Uterus (tissue), 4 donors: ENCODE measurements at places on chromosomes 3 and 15.
A peak's percentile ranks its signal among the peaks of the same experiment; 100 is the strongest.

- DNase-seq, result no peak
Observed at GRCh38 chr3:34386309-34386708, 587.9 kb downstream of the PDCD6IP start.

- DNase-seq, result no peak
Observed at GRCh38 chr3:186476044-186476468, 68.1 kb downstream of the CRYGS start.

DNA sequence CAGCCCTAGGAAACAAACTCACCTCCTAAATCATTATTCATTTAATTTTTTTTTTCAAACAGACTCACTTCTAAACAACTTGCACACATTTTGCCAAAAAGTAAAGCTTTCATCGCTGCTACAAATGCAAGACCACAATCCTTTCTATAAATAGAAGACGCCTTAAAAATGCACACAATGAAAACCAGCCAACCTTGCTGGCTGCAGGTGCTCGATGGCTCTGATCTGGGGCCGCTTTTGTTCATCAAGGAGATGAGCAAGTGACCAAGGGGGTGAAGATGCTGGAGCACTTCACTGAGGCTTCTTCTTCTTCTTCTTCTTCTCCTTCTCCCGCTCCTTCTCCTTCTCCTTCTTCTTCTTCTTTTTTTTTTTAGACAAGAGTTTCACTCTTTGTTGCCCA lies 12.7 kb upstream of the SLC6A6 start:
- DNase-seq, result no peak

- DNase-seq, result no peak
Observed at GRCh38 chr3:105649480-105649879, 219.3 kb downstream of the CBLB start.

- peak; percentile 24 for DNase-seq
Observed at GRCh38 chr15:93035953-93036810, 52.8 kb downstream of the RGMA start.

DNA sequence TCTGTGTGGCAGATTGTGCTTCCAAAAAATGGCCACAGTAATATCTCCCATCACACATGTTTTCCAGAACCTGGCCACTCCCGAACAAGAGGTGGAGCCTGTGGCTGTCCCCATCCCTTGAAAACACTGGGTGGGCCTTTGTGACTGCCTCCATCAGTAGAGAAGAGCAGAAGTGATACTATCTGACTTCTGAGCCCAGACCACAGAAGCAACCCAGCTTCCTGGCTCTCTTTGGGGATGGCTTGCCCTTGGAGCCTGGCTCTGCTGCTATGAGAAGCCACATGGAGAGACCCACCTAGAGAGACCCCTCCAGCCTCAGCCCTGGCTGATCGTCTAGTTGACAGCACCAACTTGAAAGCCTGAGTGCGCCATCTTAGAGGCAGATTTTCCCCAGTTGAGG lies 39.8 kb upstream of the CMTM8 start:
- no peak for DNase-seq

GRCh38 chr15:62254137-62254934 lies 89.3 kb upstream of the C2CD4B start:
- peak; percentile 54 for DNase-seq

- no peak for DNase-seq
Observed at GRCh38 chr3:32105291-32106131, 909 bp upstream of the GPD1L start.

GRCh38 chr3:72157748-72158638 lies 373.0 kb upstream of the PROK2 start:
- DNase-seq, result no peak

GRCh38 chr15:56099311-56099710 lies 105.9 kb upstream of the NEDD4 start:
- no peak for DNase-seq

DNA sequence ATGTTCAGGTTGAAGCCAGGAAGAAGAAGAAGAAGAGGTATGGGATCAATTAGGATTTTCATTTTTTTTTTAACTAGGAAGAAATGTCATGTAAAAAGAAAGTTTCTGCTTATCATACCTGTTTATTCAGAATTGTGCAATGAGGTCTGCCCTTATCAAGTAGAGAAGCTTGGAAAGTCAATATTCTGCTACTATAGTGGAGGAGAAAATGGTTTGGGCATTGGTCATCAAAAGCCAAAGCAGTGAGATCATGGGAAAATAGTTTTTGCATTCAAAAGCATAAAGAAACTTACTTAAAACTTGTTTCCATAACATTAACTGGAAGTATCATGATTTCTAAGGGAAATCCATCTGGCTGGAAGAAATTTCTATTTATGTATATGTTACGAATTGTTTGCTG lies 1239.2 kb downstream of the NSUN3 start:
- DNase-seq, result no peak

- DNase-seq, result no peak
Observed at GRCh38 chr3:25821746-25822573, 32.1 kb downstream of the OXSM start.

DNA sequence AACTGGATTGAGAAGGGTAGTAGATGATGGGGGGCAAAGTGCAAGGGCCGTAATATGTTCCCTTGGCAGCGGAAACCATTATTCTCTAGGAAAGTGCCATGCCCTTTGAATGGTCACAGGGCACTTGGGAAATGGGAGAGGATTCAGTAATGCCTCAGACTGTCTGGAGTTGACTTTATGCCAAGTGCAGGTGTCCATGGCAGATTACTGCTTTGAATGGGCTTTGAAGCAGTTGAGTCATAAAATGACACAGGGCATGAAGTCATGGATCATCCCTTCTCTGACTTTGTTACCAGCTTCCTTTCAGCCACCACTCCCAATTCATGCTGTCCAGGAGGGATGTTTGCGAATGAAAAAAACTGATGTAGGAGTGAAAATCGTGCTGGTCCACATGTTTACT lies 20.1 kb downstream of the AADACL2 start:
- no peak for DNase-seq

- peak; percentile 28 for DNase-seq
Observed at GRCh38 chr15:49831206-49831965, 210.5 kb downstream of the DTWD1 start.

GRCh38 chr15:83284559-83285283 lies at the start of gene BNC1:
Gene BNC1, minus strand, starts transcription at chr15:83284664. Its CDS starts 36 bp downstream, at chr15:83284628.
- no peak for DNase-seq

DNA sequence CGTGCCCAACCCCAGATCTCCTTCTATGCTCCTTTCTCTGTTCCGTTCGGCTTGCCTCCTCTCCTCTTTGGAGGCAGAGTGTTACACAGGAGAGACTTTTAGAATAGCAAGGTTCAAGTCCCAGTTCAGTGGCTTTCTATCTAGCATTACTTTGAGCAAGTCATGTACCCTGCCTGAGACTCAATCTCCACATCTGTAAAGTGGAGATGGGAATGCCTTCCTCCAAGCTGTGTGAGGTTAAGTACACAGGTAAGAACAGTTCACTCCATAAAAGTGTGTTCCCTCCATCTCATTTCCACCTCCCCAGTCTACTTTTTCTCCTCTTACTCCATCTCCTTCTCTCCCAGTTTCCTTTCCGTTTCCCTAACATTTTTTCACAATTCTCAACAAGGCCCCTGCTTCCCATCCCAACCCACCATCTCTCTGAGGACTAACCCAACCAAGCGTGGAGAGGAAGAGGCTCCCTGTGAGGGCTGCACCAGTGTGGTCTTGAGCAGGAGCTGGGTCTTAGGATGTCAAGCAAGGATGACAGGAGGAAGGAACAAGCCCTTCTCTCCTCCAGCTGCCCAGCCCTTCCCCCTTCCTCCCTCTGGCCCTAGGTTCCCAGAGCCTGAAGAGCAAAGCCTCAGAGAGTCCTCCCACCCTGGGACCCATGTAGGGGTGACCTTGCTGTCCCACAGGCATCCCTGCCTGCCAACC lies 6.4 kb downstream of the ATP8B4 start:
- DNase-seq, result no peak

- DNase-seq, result no peak
Observed at GRCh38 chr3:168678730-168679129, 583.0 kb upstream of the GOLIM4 start.

DNA sequence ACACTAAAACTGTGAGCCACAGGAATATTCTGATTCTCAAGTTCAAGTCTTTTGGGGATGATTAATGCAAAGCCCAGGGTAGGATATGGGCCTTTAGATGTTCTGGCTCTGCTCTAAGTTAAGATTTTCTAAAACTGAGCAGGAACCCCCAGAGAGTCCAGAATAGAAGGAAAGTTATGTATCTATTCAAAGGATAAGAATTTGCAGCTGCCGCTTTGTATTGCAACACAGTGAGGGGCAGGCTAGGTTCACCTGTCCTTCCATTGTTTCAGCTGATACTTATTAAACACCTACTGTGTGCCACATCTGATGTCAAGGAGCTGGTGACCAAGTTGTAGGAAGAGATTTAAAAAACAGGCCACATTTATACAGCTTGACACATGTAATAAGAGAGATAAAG lies 290.4 kb downstream of the MAGI1 start:
- DNase-seq, result no peak

GRCh38 chr15:59042041-59042440 lies 54.6 kb downstream of the RNF111 start:
- no peak for DNase-seq

DNA sequence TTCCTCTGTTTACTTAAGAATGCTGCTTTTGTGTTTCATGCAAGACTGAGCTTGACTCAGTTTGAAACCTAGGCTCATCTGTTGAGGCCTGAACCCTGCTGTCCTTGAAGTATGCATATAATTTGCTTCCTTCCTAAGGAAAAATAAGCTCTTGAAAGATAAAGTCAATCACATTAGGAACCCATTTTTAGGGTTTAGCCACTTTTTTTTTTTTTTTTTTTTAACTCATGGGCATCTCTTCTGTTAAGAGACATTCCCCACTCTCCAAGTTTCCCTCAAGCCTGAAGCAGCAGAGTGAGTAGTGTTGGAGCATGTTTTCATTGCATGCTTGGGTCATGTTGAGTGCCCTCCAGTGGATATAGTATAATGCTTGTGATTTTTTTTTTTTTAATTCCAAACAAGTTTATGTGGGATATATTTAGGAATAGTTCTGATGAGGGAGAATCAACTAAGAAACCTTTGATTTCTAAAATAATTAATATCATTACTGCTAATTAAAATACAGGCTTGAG lies 3.6 kb downstream of the CTNNB1 start:
- no peak for DNase-seq

GRCh38 chr3:27533718-27534573 lies 49.8 kb upstream of the SLC4A7 start:
- DNase-seq, result peak; percentile 43

DNA sequence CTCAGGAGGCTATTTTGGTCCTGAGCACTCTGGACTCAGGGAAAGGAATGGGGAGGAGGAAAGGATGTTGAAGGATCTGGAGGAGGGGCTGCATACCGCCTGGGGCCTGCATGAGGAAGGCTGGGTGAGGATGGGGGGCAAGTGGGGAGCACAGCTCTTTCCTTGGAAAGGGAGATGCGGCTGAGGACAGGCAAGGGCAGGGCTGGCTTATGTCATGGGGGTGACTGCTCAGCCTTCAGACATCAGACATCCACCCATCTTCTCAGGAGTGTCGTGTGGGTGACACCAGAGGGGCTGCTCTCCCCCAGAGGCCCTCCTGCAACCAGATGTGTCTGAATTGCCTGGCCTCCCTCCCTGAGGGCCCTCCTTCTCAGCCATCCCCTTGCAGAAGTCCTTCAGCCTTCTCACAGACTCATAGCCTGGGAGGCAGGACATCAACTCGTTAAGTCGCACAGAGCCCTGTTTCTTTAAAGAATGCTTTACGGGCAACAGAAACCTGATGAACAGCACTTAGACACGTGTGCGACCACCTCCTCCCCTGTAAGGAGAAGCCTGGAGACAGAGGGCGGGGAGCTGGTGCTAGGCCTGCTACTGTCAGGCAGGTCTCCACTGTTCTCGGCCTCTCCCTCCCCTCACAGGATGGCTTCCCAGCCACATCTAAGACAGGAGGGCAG lies 252.3 kb downstream of the OCA2 start:
- DNase-seq, result no peak

DNA sequence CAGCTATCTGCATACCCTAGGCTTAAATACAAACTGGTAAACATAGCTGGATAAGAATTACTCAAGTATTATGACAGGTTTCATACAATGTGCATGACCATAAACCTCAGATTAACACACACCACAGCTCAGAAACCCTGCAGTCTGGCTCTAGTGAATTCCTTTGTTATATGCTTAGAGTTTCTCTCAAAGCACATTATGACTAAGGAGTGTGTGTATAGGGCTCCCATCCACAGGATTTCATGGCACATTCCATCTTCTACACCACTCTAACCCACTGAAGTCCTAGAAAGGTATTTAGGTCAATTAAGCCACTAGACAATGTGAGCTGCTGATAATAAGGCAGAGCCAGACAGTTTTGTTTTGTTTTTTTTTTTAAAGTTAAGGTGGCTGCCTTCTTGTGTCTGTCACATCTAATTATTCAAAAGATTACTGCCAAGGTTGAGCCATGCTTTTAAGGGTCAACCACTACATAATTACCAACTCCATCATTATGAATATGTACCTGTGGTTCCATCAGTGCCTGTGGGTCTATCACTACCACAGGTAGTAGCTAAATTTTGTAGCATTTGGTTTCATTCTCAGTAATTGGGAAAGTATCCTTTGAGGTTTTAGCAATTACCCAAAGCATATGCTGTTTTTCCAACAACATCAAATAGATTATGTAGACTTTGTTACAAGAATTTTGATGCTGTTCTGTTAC lies 107.0 kb downstream of the ALCAM start:
- no peak for DNase-seq

DNA sequence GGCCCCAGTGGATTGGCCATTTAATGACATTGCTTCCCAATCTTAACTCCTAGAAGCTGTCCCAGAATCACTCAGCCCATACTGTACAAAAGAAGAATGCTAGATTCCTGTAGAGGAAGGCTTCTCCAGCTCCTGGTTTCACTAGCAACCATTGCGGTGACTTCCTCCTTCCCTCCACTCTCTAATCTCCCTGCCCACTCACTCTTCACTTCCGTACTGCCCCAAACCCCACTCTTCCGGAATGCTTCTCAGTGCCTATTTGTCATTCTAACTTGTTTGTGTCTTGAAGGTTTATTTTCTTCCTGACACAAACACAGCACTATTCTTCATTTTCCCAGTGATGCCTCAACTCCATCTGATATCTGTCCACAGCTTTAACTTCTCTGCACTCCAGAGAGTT lies 97.1 kb upstream of the SPATA16 start:
- no peak for DNase-seq

DNA sequence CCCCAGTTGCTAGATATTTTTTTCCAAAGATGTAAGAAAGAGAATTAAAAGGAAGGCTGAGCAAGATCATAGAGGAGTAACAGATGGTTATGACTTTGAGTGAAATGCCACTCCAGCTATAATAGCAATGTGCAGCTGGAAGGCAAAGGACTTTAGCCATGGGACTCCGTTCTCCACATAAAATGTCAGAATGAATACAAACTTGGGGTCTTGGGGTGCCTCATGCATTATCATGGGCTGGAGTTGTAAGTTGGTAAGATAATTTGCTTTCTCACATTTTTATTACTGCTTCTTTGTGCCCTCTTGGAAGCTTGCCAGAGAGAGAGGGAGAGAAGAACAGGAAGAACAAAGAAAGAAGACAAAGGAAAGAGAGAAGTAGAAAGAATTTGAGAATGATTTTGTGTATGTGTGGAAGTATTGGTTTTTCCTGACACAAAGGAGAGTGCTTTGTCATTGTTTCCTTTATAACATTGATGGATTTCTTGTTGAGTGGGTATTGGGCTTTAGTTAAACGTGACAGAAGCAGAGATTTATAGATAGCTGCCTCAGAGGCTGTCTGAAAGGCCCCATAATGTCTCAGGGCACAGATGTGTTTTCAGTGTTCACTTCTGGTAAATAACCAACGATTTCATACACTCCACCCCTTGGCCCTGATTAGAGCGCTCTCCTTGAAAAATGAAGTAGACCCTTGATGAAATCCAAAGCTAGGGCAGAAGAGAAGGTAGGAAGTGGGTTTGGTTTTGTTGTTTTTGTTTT lies 715.3 kb downstream of the NR2F2 start:
- no peak for DNase-seq
